H7 (cell line): ENCODE measurements at places on chromosomes 6 and 20.

- no peak for DNase-seq
Observed at GRCh38 chr6:167530951-167531350, 206.1 kb downstream of the TTLL2 start.

DNA sequence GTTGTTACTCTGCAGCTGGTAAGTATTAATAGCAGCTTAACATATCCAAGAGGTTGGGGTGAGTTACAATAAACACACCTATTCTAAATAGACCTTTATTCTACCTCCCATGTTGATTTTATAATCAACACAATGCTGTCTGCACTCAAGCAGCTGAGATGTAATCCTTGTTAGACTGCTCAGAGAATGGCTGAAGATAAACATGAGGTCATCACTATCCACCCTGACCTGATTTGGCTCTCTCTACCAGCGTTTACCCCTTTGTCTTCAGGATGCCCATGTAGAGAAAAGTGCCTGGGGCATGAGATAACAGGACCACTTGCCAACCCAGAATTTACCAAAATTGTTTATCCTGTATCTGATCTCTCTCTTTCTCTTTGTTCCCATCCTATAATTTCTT, 220.7 kb upstream of the DEFB112 start:
- DNase-seq = no peak

DNA sequence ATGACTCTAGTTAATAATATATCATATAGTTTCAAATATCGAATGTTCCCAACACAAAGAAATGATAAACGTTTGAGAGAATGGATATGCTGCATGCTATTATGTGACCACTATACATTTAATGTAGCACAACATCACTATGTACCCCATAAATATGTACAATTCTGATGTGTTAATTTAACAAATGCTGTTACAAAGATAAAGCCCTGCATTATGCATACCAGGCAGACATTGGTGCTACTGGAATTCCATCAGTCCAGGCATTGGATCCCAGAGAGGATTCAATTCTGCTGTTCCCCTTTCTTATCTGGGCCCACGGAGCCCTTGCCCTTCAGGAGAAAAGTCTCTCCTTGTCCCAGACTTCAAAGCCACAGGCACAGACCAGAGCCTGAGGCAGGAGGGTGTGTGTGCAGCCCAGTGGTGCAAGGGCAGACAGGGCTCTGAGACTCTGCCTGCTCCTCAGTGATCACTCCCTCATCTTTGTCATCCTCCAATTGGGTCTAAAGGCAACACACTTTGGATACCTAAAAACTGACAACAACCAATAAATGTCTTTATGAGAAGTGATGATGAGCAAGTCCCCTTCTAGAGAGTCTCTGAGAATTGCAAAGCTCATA, 45.2 kb downstream of the PSMG4 start:
- DNase-seq = no peak

- no peak for DNase-seq
Observed at GRCh38 chr6:33418690-33419291, 884 bp upstream of the CUTA start.
